ENCODE measurements at places on chromosomes 5 and 9.

DNA sequence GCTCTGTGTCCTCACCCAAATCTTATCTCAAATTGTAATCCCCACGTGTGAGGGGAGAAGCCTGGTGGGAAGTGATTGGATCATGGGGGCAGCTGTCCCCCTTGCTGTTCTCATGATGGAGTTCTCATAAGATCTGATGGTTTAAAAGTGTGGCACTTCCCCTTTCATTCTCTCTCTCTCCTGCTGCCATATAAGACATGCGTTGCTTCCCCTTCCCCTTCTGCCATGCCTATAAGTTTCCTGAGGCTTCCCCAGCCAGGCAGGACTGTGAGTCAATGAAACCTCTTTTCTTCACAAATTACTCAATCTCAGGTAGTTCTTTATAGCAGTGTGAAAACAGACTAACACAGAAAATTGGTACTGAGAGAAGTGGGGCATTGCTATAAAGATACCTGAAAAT lies 107.7 kb downstream of the DMAC1 start:
- no peak for DNase-seq

DNA sequence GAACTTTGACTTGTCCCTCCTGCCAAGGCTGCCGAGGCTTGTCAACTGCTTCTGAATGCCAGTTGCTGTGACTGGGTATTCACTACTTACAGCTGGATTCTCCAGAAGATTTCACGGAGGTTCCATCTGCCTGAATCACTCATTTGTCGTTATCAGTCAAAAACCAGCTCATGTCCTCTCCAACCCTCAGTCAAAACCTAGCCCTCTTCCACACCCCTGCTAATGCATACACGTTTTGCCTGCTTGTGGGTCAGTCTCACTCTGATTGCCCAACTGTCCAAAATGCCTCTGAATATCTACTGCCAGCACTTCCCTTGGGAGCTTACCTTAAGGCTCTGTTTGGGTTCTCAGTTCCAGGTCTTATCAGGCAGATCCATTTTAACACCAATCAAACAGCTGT lies 238.6 kb upstream of the TMEM161B start:
- DNase-seq = no peak

DNA sequence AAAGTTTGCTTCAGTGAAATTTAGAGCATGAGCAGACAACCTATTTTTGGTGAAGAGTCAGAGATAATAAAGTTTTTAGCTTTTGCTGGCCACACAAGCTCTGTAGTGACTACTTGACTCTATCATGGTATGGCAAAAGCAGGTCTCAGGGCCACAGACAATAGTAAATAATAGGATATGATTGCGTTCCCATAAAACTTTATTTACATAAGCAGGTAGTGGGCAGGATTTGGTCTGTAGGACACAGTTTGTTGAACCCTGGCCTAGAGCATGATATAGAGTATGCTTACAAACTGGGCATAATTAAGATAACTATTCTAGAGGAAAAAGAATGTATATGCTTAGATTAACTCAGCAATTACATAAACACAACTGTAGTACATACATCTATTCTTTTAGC lies 30.1 kb downstream of the ITGA1 start:
- no peak for DNase-seq

GRCh38 chr5:108461628-108462367 lies 79.9 kb upstream of the FBXL17 start:
- DNase-seq = no peak

DNA sequence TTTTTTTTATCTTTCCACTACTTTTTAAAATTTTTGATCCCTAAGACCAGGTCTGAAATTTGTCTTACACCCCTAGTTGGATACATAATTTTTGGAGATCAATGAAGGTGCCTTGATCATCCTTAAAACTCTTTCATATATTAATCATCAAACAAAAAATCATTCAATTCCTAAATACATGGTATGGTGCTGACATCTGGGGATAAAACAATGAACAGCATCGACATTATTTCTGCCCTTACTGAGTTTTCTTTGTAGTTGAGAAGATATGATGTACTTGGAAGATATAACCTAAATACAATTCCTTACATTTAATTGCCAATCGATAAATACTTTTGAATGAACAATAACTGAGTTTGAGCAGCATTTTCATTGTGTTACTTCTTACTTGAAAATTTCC lies 18.3 kb downstream of the SPINK9 start:
- DNase-seq = no peak

DNA sequence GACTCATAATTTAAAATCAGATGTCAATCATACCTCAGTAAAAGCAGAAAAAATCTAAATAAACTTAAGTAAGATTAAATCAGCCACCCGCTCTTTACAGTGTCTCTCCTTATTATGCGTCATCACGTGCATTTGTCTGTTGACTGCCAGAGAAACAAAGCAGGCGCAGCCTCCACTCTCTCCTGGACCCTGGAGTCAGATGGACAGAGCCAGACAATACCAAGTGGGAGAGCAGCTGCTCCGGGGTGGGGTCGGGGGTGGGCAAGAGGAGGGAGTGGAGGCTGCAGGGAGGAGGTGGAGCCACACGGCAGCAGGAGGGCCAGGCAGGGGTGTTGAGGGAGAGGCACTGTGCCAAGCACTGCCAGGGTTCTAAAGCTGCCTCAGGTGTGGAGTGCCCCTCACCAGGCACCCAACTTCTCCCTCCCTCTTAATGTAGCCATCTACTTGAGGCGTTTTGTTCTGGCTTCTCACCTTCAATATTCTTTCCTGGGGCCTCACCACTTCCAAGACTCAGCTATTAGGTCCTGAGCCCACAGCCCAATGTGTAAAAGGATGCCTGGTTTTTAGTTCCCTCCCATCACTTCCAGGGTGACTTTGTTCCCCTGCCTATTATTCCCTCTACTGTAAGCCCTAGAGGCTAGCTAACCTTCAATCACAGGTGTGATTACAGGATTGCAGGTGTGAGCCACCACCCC lies 96.3 kb downstream of the GLDC start:
- no peak for DNase-seq

- no peak for DNase-seq
Observed at GRCh38 chr5:161897033-161897432, 49.1 kb downstream of the GABRA1 start.

- no peak for DNase-seq
Observed at GRCh38 chr5:178240766-178241165, 8.2 kb upstream of the PHYKPL start.

- no peak for DNase-seq
Observed at GRCh38 chr5:66875315-66875714, 279.1 kb downstream of the MAST4 start.

DNA sequence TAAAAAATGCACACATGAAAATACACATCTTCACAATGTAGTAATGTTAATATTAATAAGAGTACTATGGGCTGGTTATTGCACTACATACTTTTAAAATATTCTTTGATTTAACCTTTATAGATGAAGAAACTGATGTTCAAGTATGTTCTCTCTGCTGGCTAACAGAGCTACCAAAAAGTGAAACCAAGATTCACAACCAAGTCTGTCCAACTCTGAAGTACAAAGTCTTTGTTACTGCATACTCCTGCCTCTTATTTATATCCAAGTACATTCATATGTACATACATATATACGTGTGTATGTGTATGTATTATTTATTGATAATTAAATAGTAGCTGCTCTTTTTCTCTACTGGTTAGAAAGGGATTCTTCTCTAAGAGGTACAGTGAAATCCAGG lies 325.6 kb downstream of the BNC2 start:
- DNase-seq = no peak

- DNase-seq = no peak
Observed at GRCh38 chr5:67301285-67301903, 104.8 kb upstream of the CD180 start.

- peak; percentile 42 for DNase-seq
Observed at GRCh38 chr9:70420441-70421271, 6.2 kb upstream of the KLF9 start.

DNA sequence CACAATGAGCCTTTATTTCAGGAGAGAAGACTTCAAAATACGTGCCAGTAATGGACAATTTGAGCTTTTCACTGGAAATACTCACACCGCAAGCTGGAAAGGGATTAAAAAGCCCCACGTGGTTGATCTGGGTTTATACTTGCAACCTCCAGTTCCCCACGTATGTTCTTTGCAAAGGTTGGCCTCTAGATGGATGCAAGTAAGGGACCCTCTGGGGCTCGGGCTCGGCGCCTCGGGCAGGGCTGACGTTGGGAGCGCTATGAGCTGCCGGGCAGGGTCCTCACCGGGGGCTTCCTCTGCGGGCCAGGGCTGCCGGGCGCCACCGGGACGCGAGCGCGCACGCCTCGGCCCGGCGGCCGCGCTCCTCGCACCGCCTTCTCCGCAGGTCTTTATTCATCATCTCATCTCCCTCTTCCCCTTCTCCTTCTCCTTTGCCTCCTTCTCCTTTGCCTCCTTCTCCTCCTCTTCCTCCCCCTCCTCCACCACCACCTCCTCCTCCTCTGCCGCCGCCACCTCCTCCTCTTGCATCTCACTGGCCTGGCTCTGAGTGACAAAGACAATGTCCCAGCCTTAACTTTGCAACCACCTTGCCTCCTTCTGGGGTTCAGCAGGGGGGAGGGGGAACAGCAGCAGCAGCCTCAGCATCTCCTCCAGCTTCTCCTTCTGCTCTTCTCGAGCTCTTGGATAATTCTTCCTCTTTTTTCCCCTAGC lies 701 bp upstream of the ZNF462 start:
- no peak for DNase-seq

GRCh38 chr5:172146748-172147092 lies 41.3 kb downstream of the STK10 start:
- no peak for DNase-seq

GRCh38 chr5:65149827-65150226 lies 331.9 kb downstream of the ADAMTS6 start:
- no peak for DNase-seq

DNA sequence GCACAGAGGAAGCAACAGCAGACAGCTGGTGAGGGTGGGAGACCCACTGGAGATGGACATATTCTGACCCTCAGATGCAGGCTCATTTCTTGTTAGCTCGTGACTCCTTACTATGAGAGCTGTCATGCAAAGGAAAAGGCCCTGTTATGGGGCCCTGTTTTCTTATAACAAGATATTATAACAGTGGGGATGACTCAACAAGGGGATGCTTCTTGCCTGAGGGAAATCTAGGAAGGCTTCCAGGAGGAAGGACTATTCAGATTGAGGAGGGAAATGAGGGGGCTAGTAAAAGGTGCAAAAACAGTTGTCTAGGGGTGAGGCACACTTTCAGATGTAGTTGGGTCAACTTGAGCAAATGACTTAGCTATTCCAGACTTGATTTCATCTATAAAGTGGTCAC lies 83.0 kb downstream of the DAB2IP start:
- no peak for DNase-seq

GRCh38 chr9:34675048-34675714 lies 12.7 kb upstream of the CCL27 start:
- DNase-seq = peak; percentile 66

- no peak for DNase-seq
Observed at GRCh38 chr5:72237415-72237814, 82.6 kb downstream of the MRPS27 start.

- DNase-seq = peak; percentile 74
Observed at GRCh38 chr9:100216178-100216787, 117.2 kb downstream of the INVS start.

- DNase-seq = no peak
Observed at GRCh38 chr5:74206579-74207550, 433.7 kb downstream of the ENC1 start.

GRCh38 chr9:105168870-105169319 lies 75.6 kb upstream of the SLC44A1 start:
- no peak for DNase-seq

DNA sequence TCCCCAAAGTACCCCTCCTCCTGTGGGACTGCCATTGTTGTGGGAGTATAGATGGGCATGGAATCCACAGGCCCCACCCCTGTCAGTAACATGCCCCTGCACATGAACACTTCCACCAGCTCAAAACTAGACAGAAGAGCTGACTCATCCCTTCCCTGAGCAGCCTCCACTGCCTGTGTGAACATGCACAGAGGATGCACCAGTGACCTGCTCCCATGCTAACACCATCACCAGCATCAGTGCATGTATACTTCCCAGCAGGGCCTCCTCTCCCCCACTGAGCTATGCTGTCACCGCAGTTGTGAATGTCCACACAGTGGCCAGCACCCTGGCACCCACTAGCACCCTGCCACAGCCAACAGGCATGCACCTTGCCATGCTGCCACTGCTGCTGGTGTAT lies 939.8 kb downstream of the EFNA5 start:
- no peak for DNase-seq

- DNase-seq = no peak
Observed at GRCh38 chr5:27472871-27473270, 434.5 kb upstream of the CDH9 start.

DNA sequence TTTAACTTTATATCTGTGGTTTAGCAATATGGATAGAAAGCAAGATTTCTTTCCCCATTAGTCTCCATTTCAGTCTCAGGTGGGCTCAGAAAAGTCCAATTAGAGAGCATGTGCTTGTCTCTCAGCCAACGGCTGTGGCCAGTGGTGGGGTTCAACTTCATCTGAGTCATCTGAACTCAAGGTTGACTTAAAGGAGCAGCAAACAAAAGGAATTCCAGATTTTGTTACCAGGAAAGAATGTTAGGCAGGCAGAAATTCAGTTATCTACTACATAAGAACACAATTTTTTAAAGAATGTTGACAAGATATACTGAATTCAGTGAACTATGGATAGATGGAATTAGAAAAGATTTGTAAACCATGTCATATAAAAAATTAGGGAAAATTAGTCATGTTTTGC lies 784.1 kb downstream of the MAT2B start:
- DNase-seq = no peak

DNA sequence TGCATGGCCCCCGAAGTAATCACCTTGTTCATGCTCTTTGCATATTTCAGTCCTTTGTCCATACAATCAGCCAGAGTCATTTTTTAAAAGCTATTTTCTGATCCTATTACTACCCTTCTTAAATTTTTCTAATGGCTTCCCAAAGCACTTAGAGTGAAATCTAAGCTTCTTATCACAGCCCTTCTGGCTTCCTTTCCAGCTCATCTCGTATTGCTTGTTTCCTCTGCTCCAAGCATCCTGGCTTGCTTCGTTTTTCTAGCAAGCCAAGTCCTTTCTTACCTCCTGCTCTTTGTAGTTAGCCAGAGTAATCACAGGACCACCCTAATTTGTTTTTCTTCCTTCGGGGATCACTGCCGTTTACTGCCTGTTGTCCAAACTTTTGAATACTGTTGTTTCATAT lies 453.3 kb downstream of the KIF4B start:
- DNase-seq = no peak

GRCh38 chr5:66553916-66554575 lies 42.1 kb upstream of the MAST4 start:
- peak; percentile 80 for DNase-seq

DNA sequence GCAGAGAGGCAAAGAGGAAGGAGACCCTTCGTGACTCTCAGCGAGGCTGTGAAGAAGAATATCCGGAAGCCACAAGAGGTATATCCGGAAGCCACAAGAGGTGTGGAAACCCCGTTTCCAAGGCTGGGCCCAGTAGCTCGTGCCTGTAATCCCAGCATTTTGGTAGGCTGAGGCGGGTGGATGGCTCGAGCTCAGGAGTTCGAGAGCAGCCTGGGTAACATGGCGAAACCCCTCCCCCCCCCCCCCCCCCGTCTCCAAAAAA lies 612 bp upstream of the BBLN start:
- peak; percentile 70 for DNase-seq
